Epithelial cell of proximal tubule (primary cell): ENCODE measurements at places on chromosomes 3 and 15. TPM values are rescaled to one million over a fixed set of nuclear protein-coding genes. Genes with fewer than 3 reads are reported as not detected.
A peak's percentile ranks its signal among the peaks of the same experiment; 100 is the strongest.

The CADM2 gene
- not detected in 2 replicates for total RNA-seq

The TMEM212 gene
- total RNA-seq = not detected in 2 replicates

The OIP5 gene
- total RNA-seq = 21.8 and 35.4 TPM in 2 replicates

DNA sequence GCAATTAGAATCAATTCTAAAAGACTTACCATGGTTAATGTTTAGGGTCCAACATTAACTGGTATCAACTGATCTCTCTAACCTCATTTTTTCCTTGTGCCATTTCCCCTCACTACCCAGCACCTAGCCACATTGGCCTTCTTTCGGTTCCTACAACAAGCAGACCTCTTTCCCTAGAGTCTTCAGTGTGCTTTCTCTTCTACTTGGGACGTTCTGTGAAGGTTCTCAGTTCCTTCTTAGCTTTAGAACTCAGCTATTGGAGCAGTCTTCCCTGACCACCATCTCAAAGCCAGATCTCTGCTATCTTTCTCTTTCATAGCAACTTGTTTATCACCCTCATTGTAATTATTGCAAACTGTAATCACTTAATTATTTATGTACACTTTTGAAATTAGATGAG lies 31.5 kb upstream of the MINDY4B start:
- DNase-seq = no peak

DNA sequence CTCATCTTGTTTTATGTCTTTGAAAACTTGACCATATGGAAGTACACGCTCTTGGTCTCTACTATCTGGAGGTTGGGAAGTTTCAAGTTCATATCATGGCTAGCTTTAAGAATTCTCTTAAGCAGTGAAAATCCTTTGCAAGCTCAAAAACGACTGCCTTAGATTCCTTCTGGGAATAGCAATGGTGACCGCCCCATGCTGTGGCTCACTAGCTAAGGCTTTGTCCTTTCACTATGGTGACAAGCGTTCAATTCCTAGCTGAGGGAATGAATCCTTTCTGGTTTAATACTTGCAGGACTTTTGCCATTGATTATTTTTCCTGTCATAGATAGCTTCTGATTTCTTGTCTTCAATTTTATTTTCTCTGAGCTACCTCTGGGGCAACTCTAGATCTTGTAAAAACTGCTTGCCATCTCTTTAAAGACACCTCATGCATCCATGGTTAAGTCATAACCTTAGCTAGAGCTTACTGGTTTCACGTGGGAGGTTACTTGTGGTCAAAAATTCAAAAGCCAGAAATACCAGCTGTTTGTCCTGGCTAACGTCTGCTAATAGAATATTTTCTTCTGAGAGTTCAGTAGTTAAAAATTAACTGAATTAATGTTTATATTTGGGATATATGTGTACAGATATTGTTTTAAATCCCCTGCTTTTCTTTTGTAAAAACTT lies 673.4 kb upstream of the CBLB start:
- DNase-seq = peak; percentile 20

GRCh38 chr3:6962801-6963200 lies 101.9 kb downstream of the GRM7 start:
- no peak for DNase-seq

GRCh38 chr3:173943264-173943663 lies 545.7 kb downstream of the NLGN1 start:
- no peak for DNase-seq

DNA sequence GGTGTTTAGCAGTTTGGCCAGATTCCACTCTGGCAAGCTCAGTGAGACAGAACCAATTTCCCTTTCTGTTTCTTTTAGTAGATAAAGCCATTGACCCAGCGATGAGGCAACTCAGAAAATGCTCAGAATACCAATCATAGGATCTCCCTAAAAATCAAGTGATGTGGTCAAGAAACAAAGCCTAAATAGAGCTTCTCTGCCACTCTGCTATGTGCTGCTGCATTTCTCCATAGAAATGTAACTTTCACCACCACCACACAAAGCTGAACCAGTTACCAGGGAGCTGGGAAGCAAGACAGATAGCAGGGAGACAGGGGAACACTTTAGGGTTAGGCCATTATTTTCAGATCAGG lies 109.8 kb downstream of the RPL22L1 start:
- no peak for DNase-seq

DNA sequence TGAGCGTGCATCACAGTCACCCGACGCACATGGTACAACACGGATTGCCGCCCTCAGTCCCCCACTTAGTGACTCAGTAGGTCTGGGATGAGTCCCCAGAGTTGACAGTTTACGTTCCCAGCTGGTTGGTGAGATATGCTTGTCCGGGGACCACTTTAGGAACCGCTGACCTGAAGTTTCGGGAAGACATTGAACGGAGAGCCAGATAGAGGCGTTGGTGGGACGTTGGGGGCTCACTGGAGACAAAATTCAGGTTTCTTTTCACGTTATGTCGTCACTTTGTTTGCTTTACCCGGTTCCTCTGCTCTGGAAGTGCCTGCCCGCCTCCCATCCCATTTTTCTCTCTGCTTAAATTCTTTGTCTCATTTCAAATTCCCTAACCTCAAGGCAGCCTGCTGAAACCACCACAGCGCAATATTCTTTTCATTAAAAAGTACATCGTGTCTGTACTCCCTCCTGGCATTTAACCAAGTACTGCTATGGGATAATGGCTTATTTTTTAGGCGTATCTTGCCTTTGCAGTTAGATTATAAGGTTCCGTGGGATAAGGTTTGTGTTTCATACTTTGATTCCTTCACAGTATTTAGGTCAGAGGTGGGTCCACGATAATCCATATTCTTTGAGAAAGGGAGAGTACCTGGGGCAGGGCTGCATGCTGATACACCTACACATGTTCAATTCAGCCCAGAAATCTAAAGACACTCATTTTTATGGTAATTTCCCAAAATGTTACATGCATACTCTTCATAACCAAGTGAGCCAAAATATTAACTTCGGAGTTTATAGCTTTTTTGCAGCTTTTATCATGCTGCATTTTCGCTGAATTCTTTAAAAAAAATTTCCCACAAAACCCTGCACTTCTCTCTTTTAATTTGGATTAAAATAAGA lies 921 bp downstream of the LMLN start:
- no peak for DNase-seq

GRCh38 chr3:46442576-46443530 lies 21.9 kb downstream of the LTF start:
- DNase-seq = no peak

DNA sequence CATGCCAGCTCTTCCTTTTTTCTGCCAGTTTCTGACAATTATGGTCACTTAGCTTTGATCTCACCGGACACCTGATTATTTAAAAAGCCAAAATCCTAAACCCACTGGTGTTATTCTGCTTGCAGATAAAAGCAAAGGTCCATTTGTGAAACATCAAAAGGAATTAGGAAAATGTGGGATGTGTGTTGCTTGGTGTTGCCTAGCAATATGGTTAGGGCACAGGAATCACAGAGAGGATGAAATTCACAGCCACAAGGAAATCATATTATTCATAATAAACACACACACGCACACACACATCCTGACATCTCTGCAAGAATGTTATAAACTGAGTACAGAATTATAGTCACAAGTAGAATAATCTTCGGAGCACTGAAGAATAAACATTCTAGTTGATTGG lies 89.3 kb upstream of the BHLHE40 start:
- DNase-seq = no peak

DNA sequence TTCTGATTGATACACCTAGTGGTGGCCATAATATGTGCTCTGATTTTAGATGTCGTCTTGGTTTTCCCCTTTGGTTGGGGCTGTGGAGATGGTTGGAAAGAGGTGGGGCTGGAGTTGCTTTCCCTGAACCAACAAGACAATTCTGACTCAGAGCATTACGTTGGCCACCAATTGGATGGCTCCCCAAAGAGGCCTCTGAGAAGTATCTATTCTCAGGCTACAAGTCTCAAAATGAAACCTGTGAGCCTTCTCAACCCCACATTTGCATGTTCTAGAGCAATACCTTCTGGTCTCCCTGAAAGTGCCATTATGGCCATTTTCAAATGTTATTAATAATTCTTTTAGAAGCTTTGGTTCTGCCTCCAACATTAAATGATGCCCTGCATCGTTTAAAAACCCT lies 188.4 kb upstream of the WNT5A start:
- no peak for DNase-seq
